Trophoblast cell (in vitro differentiated cells and primary cell): ENCODE measurements at places on chromosomes 7 and 10.

GRCh38 chr10:47326927-47327330 lies 4.7 kb downstream of the GDF2 start:
- no peaks in the 10 kb centered on the region for H3K27me3 ChIP-seq
- H3K4me3 ChIP-seq: no peak overlapping the region
- no peaks in the 10 kb centered on the region for H3K36me3 ChIP-seq

DNA sequence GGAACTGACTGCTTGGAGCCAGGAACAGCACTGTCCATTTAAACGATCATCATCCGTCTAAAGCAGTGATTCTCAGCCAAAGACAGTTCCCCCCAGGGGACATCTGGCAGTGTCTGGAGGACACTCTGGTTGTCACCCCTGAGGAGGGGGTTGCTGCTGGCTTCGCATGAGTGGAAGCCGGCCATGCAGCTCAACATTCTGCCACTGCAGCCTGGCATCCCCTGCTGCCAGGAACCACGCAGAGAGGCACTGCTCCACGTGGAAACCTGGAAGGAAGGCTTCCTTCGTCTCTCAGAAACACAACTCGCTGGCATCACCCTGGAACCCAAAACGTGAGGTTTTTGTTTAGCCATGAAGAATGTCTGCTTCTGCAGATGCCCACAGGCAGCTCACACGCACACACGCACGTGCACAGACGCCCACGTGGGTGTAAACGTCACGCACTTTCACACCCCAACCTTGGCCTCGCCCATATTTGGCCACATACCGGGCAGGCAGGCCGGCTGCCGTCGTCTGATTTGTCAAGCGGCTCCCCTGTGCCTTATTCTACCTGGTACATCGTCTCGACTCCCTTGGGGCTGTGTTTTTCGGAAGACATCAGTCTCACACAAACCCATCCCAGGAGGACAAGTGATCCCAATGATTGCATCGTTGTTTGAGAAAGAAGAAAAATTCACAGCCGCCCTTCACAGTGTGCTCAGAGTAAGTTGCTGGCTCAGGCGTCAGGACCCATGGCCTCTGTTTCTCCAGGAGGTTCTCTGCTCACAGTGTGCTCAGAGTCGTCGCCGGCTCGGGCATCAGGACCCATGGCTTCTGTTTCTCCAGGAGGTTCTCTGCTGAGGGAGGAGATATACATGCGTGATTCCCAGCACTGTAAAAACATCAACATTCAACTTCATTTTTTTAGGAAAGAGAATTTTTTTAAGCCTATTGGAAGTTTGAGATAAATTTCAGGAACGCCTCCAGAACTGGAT lies 127.2 kb upstream of the PPP2R2D start:
- no peak for DNase-seq
- H3K4me3 ChIP-seq: no peak overlapping the region
- no peaks in the 10 kb centered on the region for H3K27me3 ChIP-seq
- H3K27ac ChIP-seq: no peak overlapping the region
- H3K4me1 ChIP-seq: no peaks in the 10 kb centered on the region
- H3K36me3 ChIP-seq: no peaks in the 10 kb centered on the region

DNA sequence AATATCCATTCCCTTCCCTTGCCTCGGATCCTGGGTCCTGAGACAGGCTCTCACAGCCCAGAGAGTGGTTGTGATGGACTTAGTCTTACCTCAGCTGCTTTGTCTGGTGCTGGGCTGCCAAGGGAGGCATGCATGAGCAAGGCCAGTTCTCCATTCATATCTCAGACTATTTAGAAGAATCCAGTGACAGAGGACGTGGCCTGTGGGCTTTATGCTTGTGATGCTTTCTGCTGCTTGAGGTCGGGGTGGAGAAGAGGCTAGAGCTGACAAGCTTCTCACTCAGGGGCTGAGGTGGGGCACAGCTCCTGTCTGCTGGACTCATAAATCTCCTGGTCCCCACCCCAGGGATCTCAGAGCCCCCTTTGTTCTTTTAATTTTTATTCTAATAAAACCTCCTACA lies 66.8 kb downstream of the DNAJC12 start:
- DNase-seq: no peak
- no peaks in the 10 kb centered on the region for H3K27me3 ChIP-seq
- peaks cover 3% of the 10 kb centered on the region for H3K4me1 ChIP-seq
- H3K4me3 ChIP-seq: no peak overlapping the region
- no peak overlapping the region for H3K27ac ChIP-seq

- no peak overlapping the region for H3K4me3 ChIP-seq
- DNase-seq: no peak
- no peak overlapping the region for H3K27ac ChIP-seq
- H3K27me3 ChIP-seq: no peaks in the 10 kb centered on the region
- H3K4me1 ChIP-seq: no peaks in the 10 kb centered on the region
- H3K36me3 ChIP-seq: no peaks in the 10 kb centered on the region
These were observed 36.7 kb downstream of the DNAH11 start for GRCh38 chr7:21579341-21580072.

DNA sequence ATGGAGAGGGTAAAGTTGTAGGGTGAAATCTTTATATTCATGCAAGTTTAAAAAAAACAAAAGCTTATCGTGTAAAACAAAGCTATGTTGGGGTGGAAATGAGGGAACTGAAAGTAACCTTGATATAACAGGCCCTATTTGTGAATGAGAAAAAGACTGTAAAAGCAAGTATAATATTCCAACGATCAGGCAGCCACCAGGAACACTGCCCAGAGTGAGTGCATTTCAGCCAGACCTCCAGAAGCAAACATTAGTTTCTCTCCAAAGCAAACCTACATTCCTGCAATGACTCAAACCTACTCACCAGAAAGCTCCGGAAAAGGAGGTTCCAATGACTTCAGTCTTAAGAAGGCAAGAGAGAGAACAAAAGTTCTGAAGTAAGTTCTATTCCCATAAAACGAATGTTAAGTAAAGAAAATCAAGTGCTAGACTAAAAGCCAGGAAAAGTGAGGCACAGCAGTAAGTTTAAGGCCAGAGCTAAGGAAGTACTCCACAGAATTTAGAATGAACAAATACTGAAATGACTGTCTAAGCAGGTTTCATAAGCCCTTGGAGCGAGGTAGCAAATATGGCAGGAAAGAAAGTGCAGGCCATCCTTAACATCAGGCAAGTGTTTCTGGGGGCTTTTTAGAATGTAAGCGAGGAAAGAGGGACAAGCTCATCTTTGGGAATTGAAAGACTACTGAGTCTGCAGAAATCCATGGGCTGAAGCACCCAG lies 493.1 kb downstream of the XPNPEP1 start:
- peak overlapping the region; percentile 33 for H3K27ac ChIP-seq
- DNase-seq: no peak
- H3K4me3 ChIP-seq: no peak overlapping the region
- no peaks in the 10 kb centered on the region for H3K36me3 ChIP-seq
- no peaks in the 10 kb centered on the region for H3K27me3 ChIP-seq

- no peaks in the 10 kb centered on the region for H3K36me3 ChIP-seq
- H3K4me1 ChIP-seq: no peaks in the 10 kb centered on the region
- no peak for DNase-seq
- H3K27ac ChIP-seq: no peak overlapping the region
- no peaks in the 10 kb centered on the region for H3K27me3 ChIP-seq
These were observed 73.5 kb downstream of the SLC25A13 start for GRCh38 chr7:96248405-96248804.

- H3K27me3 ChIP-seq: no peaks in the 10 kb centered on the region
- peaks cover 3% of the 10 kb centered on the region for H3K4me1 ChIP-seq
- H3K27ac ChIP-seq: no peak overlapping the region
- no peak for DNase-seq
- no peaks in the 10 kb centered on the region for H3K36me3 ChIP-seq
These were observed 667.1 kb downstream of the INHBA start for GRCh38 chr7:41035794-41036193.

DNA sequence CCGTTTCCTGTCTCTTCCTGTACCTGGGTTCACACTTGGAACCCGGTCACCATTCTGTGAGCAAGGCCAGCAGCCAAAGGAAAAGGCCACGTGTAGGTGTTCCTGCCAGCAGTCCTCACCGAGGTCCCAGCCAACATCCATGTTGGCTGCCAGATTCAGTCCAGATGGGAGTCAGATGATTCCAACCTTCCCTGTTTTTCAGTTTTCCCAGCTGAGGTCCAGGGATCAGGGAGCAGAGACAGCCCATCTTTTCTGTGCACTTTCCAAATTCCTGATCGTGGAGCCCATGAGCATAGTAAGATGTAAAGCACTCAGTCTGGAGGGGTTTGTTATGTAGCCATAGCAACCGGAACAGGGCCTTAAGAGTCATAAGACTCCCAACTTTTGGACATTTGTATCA lies 3.9 kb upstream of the PVRIG start:
- peaks cover 3% of the 10 kb centered on the region for H3K36me3 ChIP-seq
- no peak overlapping the region for H3K27ac ChIP-seq
- no peak overlapping the region for H3K4me3 ChIP-seq
- H3K27me3 ChIP-seq: no peaks in the 10 kb centered on the region
- no peak for DNase-seq
